ENCODE measurements at places on chromosomes 3 and 15.

DNA sequence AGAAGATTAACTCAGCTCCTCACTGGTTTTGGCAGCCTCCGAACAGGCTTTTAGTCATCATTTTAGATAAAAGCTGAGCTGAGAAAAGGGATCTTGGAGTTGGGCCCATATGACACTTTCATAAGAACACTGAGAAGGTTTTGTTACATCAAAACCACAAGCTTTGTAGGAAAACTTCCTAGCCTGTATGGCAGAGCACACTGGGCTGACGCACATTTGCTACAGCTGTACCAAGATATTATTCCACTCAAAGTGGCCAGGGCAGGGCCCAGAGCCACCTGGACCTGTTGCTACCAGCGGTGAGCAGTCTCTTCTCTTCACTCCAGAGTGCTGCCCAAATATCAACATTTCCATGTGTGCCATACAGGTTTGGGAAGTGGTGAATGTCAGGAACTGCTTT lies 160.5 kb upstream of the CCDC54 start:
- no peak for DNase-seq

DNA sequence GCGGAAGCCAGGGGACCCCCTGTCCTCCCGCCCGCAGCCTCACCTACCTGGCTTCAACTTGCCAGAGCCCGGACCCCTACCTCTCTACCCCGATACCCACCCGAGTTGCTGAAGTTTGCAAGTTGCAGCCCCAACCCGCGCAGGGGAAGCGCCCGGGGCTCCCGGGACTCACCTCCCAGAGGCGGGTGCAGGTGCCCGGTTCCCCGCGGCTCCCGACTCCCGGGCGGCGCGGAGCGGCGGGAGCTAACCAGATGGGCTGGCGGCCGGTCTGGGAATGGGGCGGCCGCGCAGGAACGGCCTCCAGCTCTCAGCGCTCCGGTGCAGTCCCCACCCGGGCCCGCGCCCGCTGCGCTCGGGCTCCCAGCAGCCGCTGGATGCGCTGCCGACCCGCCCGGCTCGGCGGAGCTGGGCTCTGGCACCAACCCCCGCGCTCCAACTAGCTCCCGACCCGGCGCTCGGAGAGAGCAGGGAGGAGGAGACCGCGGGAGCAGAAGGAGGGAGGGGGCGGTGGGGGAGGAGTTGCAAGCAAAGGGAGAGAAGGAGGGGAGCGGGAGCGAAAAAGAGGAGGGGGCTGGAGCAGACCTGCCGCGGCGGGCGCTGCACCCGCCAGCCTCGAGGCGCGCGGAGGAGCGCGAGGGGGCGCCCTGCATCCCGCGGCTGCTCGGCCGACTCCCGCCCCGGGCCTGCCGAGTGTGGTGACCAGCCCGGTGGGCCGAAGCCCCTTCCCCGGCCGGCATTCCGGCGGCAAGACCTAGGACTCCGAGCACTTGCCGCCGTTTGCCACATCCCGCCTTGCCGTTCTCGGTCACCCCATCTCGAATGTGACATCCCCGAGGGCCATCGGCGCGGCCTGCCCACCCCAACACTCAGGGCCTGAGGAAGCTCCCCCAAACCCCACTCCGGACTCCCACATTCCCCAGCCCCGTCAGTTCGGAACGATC lies at the start of gene SEMA5B:
Gene SEMA5B (minus strand): TSS at position 472 of the 941 bp plus-strand sequence. CDS start 66,500 bp downstream, outside the sequence.
- no peak for DNase-seq

- no peak for DNase-seq
These were observed 109.6 kb downstream of the FAM174B start for GRCh38 chr15:92545996-92546395.

GRCh38 chr3:121883507-121883906 lies 10.7 kb upstream of the SLC15A2 start:
- DNase-seq = no peak

DNA sequence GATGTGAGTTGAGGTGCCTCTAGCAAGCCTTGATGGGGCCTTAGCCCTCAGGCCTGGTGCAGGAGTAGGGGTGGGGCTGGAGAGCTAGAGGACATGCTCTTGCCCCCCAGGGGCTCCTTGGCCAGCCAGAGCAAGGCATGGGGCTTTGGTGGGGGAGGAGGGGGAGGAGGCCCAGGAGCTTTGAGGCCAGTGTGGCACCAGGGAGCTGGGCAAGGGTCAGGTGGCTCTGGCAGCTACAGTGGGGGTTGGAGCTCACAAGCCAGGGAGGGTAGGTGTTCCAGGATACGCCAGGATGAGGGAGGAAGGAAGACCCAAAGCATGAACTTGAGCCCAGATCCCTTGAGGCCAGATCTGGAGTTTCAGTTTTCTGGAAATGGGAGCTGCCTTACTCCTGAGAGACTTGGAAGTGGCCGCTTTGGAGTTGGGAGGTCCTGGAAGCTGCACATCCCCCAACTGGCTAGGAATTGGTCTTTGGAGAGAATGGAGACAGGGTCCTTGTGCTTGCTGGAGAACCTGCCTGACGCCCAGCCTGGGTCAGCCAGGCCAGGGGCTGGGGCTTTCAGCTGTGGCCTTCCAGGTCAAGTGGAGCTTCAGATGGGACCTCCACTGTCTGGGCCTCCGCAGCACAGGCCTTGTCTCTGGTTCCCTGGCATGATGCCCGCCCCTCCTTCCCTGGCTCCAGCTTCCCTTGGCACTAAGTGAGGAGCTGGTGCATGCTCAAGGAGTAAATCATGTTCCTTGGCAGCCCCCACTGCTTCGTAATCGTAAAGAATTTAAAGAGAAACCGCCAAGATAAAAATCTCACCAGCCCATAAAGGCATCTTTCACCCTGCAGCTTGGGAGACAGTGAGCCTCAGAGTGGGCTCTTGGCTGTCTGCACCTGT lies 8.7 kb downstream of the SEMA3F start:
- no peak for DNase-seq

GRCh38 chr3:177731644-177732268 lies 534.5 kb upstream of the TBL1XR1 start:
- DNase-seq = no peak

- no peak for DNase-seq
These were observed 27.6 kb upstream of the RAB7A start for GRCh38 chr3:128698211-128699047.

- DNase-seq = no peak
These were observed 335.1 kb downstream of the SV2B start for GRCh38 chr15:91435113-91435512.

- no peak for DNase-seq
These were observed 386.5 kb upstream of the CFAP20DC start for GRCh38 chr3:59436164-59436958.

DNA sequence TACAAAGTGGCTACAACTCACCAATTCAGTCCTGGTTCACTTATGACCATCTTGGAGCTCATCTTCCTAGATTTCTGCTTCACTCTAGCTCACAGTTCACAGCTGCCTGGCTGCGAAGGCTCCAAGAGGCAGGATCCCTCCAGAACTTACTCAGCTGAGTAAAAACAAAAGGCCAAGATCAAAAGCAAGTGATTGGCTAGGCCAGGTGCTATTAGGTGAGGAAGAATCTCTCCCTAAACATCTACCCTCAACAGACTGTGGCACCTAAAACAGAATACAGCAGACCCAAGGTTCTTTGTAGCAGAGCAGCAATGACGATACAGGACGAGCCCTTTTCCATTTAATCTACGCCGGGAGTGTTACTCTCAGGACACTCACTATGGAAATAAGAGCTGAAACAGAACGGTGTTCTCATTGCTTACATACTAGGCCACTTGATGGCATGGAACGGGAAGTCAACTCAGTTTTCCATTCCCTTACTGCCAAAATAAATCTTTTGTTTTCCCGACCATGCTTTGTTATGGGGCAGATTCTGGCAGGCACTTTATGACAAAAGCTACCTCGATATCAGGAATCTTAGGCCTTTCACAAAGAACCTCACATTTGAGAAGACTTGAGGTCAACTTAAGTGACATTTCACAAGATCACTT lies 901 bp downstream of the ICE2 start:
- no peak for DNase-seq

DNA sequence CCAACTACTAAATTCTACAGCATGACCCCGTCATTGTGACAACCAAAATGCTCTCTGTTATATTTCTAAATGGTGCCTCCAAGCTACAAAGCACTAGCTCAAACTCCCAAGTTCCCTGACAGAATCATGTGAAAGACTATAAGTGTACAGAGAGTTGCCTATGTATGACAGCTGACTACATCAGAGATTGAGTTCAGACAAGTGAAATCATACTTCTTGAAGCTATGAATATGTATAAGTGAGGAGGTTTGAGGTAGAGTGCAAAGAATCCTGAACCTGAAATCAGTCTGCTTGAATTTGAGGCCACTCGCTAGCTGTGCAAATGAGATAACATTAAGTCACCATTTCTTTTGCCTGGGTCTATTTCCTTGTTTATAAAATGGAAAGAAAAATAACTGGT lies 63.9 kb upstream of the TP63 start:
- DNase-seq = no peak

GRCh38 chr3:120049072-120049471 lies 45.2 kb downstream of the GSK3B start:
- DNase-seq = no peak

GRCh38 chr3:16363636-16364035 lies 98.6 kb downstream of the OXNAD1 start:
- no peak for DNase-seq

- DNase-seq = no peak
These were observed 725.2 kb upstream of the GOLIM4 start for GRCh38 chr3:168820810-168821415.

DNA sequence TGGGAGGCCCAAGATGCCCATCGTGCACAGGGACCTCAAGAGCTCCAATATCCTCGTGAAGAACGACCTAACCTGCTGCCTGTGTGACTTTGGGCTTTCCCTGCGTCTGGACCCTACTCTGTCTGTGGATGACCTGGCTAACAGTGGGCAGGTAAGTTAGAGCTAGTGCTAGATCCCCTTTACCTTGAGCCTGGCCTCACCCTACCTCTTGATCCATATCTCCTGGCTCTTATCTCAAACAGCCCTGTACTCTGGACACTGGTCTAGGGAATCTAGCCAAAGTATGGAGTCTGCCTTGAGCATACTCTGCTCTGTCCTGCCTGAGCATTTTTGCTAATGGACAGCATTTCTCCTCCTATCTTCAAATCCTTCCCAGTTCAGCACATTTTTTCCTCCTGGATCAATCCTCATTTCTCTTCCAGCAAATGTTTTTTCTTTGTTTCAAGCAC lies 65.9 kb downstream of the TGFBR2 start:
- DNase-seq = no peak

DNA sequence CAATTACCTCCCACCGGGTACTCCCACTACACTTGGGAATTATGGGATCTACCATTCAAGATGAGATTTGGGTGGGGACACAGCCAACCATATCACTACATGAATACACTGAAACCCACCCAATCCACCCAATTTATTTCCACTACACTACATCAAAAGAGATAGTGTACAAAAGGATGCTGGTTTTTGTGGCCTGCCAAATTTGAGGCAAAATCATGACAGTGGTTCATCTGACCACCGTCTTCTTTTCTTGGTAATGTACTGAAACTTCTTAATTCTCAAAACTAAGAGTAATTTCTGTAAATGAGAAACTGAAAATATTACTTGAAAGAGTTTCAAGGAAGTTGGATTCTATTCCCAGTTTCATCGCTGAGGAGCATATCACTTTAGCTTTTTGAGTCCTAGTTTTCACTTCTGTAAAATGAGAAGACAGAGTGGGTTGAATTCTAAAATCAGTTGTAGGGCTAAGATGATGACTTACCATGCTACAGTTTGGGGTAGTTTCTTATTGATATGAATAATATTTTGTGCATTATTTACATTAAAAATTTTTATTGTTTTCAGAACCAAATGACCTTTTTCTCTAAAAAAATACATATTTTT lies 360.4 kb upstream of the CNTN6 start:
- DNase-seq = no peak

GRCh38 chr15:90264671-90265070 lies 801 bp upstream of the NGRN start:
- DNase-seq = no peak

- DNase-seq = no peak
These were observed 106.6 kb downstream of the SEMA5B start for GRCh38 chr3:122920986-122921385.

DNA sequence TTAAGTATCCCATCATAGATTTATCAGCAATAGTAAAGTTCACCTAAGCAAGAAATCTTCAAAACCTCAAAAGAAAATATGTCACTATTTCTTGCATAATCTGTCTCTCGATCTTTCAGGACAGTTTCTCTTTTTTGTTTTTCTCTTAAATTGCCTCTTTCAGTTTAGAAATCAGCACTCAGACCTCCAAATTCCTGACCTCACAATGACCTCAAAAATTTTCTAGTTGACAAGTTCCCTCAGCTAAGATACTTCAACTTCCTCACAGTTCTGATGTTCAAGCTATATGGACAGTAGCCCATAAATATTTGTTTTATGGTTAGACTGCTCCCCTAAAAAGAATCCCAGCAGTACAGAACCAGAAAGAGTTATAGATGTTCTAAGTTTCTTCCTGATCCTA lies 24.1 kb downstream of the SLC24A5 start:
- no peak for DNase-seq

DNA sequence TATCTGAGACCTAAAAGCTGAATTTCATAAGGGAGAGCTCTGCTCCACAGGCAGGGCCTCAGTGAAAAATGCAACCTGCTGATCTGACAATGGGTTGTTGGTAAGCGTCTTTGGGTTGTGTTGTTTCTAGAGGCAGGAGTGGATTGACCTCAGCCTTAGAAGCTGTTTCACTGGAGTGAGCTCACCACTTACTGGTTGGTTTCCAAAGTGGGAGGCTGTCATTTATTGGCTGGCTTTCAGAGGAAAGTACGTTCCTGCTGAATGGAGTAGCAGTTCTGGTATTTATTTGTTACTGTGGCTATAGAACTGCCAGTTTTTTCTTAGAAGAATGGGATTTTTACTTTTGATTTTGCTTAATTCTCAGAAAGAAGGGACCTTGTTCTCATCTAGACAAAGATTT lies 29.3 kb upstream of the COL6A5 start:
- DNase-seq = no peak

DNA sequence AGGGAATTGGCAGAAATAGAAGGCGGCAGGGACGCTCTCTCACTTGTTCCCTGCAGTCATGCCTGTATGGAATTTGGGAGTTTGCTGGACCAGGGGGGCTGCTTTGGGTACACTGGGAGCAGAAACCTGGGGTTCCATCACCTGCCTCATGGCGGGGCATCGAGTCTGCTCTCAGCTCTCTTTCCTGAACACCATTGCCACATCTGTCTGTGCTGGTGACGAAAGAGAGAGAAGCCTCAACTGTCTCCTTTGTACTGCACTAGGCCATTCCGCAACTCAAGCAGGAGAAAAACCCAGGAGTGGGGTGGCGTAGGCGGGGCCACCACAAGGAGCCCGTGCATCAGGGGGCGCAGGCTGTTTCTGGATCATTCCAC lies 14.0 kb downstream of the TMEM158 start:
- no peak for DNase-seq

GRCh38 chr15:29900237-29901189 lies 78.2 kb upstream of the TJP1 start:
- no peak for DNase-seq

DNA sequence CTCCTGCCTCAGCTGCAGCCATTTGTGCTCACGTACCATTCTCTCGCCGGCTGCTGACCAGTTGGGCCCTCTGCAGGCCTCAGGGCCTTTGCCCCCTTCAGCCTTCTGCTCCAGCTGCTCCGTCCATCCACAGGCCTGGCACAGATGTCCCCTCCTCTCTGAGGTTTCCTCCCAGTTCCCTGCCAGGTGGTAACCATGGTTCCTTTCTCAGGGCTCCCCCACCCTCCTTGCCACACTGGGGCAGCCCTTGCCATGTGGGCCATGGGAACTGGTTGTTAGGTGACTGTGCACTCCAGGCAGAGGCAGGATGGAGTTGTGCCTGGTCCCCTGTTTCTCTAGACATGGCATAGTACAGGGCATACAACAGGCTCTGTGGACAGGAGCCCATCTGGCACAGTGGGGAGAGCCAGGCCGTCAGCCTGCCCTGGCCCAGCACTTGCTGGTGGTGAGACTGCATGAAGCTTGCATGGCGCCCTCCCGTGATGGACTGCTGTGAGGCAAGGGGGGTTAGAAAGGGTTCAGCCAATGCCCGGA lies 148.9 kb downstream of the DNAJB8 start:
- no peak for DNase-seq

Measured in NK-92 treated with Interleukin-12 subunit alpha and Interleukin-12 subunit beta, amount 100 ng/mL, for 24 hours (cell line).